NK-92 treated with Interleukin-12 subunit alpha and Interleukin-12 subunit beta, amount 100 ng/mL, for 24 hours (cell line): ENCODE measurements at places on chromosomes 2 and 18.

DNA sequence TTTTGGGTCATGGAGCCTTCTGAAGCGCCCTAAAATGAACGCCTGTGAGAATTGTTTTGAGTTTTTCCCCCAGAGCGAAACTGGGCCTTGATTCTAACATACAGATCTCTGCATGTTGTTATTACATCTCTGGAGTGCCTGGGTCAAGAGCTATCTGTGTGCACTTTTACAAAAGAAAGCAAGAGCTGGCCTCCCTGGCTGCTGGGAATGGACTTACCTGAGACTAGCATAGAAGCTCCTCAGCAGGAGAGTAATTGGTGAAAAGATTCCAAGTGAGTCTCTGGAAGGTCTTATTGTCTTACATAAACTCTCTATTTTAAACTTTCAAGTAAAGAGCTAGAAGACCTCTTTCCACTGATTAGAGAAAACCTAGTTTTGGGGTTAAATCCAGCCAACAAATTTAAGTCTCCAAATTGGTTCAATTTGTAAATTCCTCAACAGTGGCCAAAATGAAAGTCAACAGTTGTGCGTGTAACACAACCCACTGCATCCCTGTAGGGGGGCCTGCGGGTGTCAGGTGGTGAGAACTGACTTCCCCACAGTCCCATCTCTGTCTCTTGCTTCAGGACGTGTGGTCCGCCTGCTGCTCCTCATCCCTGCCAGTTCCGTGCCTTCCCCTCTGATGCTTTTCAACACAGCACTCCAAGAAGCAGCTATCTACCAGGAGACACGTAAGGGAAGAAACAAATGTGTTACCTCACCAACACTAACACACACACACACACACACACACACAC, 206.1 kb downstream of the SH3BP4 start:
- DNase-seq, result no peak

DNA sequence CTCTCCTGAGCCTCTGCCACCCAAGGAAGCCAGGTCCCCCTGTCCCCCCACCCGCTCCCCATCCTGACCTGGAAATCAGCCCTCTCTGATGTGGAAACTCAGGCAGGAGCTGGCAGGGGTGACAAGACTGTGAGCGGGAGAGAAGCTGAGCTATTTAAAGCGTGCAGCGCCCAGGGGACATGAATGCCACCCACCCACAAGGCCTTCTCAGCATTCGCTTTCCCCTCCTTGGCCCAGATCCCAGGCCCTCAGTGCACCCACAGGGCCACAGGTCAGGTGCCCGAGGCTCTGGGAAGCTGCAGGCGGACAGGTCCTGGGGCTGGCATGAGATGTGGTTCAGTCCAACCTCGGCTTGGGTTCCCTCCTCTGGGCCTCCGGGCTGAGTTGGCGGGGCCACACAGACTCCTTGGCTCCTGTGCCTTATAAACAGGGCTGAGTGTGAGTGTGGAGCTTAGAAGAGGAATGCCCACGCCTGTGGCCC, 168.3 kb downstream of the SMAD7 start:
- no peak for DNase-seq

GRCh38 chr2:290090-290722, 2.3 kb upstream of the ALKAL2 start:
- no peak for DNase-seq

DNA sequence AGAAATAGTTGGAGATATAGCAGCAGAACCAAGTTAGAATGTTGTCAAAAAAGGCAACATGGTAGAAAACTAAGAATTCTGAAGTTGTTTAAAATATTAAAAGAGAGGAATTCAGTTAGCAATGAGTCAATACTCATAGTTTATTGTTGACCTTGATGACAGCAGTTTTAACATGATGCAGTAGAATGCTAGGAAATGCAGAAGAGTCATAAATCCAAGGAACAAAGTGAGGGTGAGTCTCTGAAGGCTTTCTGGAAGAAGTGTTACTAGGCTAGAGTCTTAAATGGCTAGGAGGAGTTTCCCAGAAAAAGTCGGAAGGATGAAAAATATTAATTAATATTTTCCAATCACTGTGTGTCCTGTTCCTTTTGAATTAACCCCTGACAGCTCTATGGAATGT, 807.3 kb downstream of the TSN start:
- DNase-seq, result no peak

DNA sequence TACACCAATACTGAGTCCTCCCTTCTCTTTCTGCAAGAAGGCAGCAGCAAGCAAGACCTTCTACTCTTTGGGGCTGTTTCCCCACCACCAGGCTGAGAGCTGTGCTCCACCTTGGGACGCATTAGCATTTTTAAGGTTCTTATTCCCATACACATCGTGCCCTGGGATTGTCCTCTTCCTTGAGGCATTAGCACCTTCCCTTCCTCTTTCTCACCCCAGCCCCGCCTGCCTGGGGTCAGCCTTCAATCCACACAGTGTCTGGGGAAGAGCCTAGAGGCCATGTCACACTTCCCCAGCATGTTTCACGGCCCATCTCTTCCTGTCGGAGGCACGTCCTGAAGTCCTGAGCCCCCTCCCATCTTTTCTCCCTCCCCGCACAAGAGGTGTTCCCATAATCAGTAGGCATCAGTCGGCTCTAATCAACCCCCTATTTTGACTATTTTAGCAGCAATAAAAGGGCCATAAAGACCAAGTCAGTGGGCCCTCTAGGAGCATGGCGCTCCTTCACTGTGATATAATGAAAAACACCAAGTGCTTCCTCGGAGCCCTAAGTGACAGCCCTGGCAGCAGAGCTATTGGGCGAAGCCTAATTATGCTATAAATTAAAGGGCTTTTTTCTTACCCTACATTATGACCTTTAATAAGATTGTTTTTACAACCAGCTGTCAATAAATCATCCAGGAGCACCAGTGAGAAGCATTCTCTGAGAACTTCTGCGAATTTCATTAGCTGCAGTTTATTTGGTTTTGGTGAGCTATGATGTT, 55.0 kb upstream of the PKDCC start:
- DNase-seq, result no peak

DNA sequence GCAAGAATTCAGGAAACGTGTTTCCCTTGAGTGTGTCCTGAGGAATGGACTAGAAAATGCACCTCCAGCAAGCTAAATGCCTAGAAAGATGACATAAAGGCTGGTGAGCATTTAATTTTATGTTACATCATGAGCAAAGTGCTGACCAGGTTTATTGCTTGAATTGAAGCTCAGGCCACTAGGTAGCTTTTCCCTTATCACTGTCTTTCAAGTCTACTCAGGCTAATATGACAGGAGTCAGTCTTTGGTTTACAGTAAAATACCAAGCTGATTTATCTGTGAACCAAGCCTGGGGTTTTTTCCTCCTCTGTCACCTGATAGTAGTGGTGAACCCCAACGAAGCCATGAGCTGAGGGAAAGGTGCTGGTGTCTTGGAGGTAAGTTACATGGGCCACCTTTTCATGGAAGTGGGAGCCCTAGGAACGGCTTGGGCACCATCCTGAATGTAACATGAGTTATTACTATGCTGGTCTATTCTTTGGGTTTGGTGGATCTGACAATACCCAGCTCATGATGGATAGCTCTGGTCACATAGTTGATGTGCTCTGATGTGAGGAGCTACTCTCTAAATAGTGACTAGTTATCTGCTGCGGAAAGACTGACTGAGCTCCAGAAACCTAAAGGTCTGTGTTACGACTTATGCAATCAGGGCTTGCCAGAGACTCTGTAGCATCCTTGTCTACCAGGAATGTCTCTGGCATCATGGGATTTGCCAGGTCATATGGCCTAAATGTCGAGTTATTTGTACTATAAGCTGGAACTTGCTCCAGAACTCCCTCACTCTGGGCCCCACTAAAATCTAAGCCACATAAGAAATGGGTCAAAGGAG, 39.8 kb downstream of the NUP35 start:
- DNase-seq, result no peak

GRCh38 chr2:204437815-204438756, 107.2 kb upstream of the PARD3B start:
- DNase-seq, result no peak

- DNase-seq, result no peak
Measured at GRCh38 chr18:13556502-13556901, 169.9 kb downstream of the FAM210A start.

GRCh38 chr2:31032475-31032874, 105.8 kb downstream of the GALNT14 start:
- DNase-seq, result no peak

- no peak for DNase-seq
Measured at GRCh38 chr2:31008561-31009114, 129.6 kb downstream of the GALNT14 start.

GRCh38 chr2:170533156-170533555, 182.0 kb upstream of the SP5 start:
- DNase-seq, result no peak

DNA sequence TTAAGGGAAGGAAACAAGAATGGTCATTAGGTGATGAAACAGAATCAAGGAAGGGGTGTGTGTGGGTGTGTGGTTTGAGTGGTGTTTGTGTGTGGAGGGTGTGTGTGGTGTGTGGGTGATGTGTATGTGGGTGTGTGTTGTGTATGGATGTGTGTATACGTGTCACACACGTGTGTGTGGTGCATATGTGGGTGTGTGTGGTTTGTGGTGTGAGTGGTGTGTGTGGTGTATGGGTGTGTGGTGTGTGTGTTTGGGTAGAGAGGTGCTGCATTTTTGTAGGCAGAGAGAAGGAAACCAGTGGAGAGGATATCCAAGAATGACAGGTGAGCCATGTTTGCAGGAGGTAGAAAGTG, 1.1 kb upstream of the CEP192 start:
- peak; percentile 4 for DNase-seq

GRCh38 chr2:119536211-119536610, 8.0 kb upstream of the CFAP221 start:
- DNase-seq, result no peak

DNA sequence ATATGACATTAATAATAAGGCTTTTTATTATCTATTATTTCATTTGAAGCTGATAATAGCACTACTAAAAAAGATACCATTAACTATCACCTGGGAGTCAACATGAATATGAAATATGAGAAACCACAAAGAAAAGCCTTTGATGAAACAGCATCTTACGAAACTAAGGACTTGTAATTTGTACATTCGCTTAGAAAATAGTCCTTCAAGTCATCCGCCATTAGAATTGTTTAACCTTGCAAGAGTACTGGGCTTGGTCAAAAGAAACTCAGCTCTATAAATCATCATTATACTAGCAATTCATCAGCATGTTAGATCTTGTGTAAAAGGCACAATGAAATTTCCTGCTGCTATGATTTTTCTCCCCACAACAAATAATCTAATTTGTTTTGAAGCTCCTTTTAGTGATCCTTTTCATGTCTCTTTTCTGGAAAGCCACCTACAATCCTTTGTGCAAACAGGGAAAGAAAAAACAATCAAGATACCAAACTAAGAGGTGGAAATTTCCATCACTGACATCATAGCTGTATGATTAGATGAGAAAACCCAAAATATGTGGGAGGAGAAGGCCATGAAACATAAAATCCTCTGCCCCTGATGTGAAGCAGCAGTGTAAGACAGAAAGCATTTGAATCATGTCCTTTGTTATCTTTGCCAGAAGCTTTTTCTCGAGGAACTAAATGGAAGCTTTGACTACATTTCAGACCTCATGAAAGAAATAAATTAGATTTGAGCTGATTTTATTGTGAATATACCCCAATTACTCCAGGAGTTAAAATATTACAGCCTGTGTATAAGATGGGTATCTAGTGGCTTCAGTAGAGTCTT, 31.2 kb downstream of the SCN9A start:
- DNase-seq, result no peak

DNA sequence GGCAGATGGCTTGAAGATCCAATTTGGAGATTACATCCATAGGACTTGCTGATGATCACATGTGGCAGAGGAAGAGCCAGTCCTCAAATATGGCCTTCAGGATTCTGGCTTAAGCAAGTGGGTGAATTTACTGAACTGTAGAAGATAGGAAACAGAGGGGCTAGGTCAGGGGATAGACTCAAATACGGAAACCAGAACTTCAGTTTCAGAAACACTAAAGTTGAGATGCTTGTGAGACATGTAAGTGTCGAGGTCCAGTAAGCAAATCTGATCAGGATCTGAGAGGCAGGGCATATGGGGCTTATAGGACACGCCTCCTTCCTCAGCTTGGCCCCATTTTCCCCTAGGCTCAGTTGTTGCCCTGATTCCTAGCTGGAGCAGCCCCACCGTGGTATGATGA, 107.7 kb downstream of the LBH start:
- DNase-seq, result no peak

DNA sequence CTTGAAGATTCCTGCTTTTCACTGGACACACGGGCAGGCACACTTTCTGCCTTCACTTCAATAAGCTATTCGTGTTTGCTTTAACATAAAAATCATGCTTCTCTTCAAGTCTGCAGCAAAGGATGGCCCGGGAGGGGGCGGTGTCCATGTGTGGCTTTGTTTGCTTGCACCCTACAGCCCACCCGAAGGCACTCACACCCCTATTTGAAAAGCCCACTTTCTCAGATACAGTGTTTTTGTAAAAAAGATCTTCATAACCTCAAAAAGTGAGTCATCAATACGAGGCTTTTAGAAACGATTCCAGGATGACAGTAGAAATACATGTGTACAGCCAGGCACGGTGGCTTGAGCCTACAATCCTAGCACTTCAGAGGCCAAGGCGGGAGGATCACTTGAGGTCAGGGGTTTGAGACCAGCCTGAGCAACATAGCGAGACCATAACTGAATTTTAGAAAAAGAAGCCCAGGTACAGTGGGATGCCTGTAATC, 36.5 kb upstream of the HPCAL1 start:
- no peak for DNase-seq

- no peak for DNase-seq
Measured at GRCh38 chr18:57856557-57857280, 53.6 kb upstream of the ATP8B1 start.

DNA sequence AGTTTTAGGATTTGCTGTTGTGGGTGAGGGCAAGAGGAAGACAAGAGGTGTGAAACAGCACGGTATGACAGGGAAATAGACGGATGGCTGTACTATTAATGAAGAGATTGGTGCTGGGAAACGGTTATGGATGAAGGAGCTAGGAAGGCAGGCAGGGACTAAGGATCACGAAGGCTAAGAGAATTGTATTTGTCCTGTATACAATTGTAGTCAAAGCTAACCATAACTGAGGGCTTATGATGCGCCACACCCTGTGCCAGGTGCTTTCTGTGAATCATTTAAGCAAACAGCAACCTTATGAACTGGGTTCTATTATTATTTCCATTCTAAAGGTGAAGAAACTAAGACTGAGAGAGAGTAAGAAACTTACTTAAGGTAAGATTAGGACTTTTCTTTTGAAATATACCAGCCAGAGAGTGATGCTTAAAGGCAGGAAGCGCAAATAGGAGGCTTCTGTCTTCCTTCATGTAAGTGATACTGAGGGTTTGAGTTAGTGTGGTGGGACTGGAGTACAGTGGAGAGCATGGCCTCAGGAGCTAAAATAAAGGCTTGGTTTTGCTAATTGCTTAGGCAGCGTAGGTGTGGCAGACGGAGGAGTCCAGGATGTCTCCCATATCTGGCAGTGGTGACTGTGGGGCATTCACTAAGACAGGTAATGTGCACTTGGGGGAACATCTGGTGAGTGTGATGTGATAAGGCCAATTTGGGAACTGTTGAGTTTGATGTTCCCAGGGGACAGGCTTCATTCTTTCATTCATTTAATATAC, 85.8 kb downstream of the PLEKHM3 start:
- DNase-seq, result no peak

- DNase-seq, result no peak
Measured at GRCh38 chr2:220455351-220455990, 828.0 kb downstream of the SLC4A3 start.
